ENCODE measurements at places on chromosomes 2 and 18.

GRCh38 chr2:37686792-37687526 is 15.5 kb upstream of the CDC42EP3 start:
- DNase-seq, result no peak

GRCh38 chr2:189076572-189076971 is 102.4 kb downstream of the COL3A1 start:
- no peak for DNase-seq

- DNase-seq, result peak; percentile 28
Measured at GRCh38 chr2:156423674-156424282, 12.4 kb upstream of the GPD2 start.

GRCh38 chr2:75361486-75361885 is 162.2 kb upstream of the TACR1 start:
- no peak for DNase-seq

GRCh38 chr18:58793361-58793760 is 71.3 kb upstream of the ZNF532 start:
- no peak for DNase-seq

- no peak for DNase-seq
Measured at GRCh38 chr2:160375037-160375436, 118.6 kb downstream of the RBMS1 start.

- peak; percentile 69 for DNase-seq
Measured at GRCh38 chr18:3869848-3870247, 419.9 kb downstream of the TGIF1 start.

DNA sequence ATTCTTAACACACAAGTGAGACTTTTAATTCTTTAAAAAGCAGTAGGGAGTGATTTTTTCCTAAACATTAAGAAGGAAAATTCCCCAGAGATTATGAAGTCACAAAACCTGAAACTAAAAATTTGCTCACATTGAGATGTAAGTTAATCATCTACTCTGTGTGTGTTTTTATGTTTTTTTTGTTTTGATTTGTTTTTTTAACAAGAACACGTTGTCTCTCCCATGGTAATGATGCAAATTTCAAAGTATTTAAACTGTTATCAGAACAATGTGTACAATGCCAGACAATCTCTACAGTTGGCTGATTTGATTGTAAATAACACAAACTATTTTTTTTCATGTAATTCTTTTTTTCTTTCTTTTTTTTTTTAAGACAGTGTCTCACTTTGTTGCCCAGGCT is 71.5 kb downstream of the COLEC12 start:
- DNase-seq, result no peak

DNA sequence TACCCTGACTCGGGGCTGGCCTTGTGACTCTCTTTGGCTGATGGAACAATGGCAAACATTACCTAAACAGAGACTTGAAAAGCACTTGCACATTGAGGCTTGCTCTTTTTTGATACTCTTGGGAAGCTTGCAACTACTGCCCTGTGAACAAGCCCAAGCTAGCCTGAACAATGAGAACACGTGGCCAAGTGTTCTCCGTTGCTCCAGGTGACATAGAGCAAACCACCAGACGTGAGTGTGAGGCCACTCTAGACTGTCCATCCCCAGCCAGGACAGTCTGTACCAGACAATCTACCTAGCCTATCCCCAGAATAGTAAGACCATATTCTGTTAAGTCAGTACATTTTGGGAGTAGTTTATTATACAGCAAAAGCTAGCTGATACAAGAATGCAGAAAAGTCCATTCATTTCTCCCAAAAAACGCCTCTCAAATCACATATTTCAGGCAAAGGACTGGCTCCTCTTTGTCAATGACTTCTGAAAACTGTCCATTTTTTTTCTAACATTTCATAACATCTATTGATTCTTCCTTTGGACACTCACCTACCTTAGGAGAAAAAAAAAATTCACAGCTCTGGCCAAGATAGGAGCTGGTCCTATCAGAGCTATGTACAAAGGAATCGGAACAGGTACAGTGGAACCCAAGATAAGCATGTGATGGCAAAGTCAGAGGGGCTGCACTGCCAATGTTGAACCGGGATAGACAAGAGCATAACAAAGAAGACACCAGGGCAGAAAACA is 142.1 kb upstream of the PKDCC start:
- DNase-seq, result no peak

- no peak for DNase-seq
Measured at GRCh38 chr18:58562999-58563667, 65.8 kb downstream of the ALPK2 start.

DNA sequence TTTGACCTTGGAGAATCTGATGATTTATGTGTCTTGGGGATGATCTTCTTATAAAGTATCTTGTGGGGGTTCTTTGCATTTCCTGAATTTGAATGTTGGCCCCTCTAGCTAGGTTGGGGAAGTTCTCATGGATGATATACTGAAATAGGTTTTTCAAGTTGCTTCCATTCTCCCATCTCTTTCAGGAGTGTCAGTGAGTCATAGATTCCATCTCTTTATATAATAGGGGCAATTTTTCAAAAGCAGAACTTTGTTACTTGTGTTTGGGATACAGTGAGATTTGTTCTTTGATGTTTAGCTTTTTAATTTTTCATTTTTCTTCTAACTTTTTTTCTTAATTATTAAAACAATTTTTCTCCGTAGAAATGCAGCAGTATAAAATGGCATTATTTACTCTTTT is 19.4 kb downstream of the TMEM87B start:
- DNase-seq, result no peak

GRCh38 chr2:181041661-181042060 is 61.3 kb downstream of the UBE2E3 start:
- DNase-seq, result no peak

DNA sequence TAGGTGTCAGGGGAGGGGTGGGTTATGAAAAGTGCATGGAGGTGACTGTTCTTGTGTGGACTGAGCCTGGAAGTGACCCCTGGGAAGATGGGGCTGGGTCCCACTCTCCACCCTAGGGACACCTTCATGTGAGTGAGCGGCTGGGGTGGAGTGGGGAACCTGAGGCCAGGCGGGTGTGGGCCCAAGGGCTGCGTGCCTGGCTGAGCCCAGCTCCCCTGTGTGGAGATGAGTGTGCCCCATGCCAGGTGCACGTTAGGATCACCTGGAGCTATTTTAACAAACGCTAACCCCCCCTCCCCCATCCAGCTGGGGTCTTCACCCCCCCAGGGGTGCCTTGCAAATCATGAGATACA is 26.5 kb downstream of the ZAP70 start:
- DNase-seq, result no peak

- DNase-seq, result no peak
Measured at GRCh38 chr2:222313816-222314215, 15.0 kb upstream of the PAX3 start.

GRCh38 chr18:35661483-35662146 is 80.1 kb downstream of the GALNT1 start:
- no peak for DNase-seq

DNA sequence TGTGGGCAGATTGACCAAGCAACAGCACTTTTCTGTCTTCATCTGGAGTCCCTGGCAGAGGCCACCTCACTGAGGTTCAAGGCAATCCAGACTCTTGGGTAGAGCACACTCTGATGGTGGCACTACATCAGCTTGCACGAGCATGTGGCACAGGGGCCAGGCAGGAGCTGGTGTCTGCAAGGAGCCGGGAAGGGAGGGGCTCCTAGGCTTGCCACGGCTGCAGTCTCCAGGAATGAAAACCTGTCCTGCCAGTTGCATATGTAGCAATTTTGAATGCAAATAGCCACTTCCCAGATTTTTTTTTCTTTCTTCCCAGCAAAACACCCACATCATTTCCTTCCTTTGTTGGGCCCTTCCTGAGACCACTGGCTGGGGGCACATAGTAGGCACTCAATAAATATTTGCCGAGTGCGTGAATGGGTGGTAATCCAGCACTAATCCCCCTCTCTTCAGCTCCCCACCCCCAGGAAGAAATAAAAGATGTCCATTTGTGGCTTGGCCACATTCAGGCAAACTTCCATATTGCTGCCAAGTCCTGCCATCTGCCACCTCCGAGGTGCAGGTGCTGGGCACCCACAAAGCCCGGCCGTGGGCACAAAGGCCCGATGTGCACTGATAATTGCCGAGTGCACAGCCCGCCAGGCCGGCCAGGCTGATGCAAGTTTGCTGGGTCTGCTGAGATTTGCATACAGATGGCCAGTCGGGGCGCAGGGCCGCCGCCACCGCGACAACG is 72.4 kb downstream of the MYCN start:
- peak; percentile 90 for DNase-seq

- peak; percentile 32 for DNase-seq
Measured at GRCh38 chr2:12110074-12110473, 363.6 kb downstream of the LPIN1 start.

Measured in stomach (tissue), 19 donors.